ENCODE measurements at places on chromosomes 12 and 14.

GRCh38 chr12:65834146-65834935, 10.1 kb downstream of the HMGA2 start:
- DNase-seq: no peak

- no peak for DNase-seq
These were observed 659.7 kb upstream of the TMEM132C start for GRCh38 chr12:127607146-127607725.

- no peak for DNase-seq
These were observed 48.5 kb downstream of the VCPKMT start for GRCh38 chr14:50067723-50068495.

DNA sequence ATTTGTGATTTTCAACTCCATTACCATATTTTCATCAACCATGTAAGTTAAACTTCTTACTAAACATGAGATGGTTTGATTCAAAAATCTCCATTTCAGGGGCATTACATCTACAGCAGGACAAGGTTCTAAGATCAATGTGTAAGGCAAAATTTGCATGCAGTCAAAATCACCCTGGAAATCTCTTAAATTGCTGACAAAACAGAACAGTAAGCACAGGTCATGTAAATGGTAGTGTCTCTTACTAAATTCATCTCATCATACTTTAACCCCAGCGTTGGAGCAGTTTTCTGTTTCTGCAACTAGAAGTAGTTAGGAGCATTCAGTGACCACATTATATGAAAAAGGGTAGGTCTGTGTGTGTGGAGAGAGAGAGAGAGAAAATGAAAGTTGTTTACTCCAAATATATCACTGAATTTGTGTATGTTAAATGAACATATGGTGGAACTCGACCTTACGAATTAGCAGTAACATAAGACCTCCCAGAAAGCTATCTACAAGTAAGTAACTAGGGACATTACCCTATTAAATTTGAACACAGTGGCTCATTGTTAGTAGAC, 227.5 kb downstream of the SSPN start:
- DNase-seq: peak; percentile 65

DNA sequence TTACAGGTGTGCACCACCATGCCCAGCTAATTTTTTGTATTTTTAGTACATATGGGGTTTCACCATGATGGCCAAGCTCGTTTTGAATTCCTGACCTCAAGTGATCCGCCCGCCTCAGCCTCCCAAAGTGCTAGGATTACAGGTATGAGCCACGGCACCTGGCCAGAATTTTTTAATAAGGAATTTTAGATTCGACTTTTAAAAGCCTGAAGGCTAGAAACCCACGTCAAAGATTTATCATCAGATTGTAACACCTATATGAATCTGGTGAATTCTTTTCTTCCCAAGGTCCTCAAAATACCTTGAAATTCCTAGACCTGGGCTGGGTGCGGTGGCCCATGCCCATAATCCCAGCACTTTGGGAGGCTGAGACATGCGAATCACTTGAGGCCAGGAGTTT, 18.7 kb upstream of the MMP19 start:
- no peak for DNase-seq

GRCh38 chr14:45972416-45972815, 679.2 kb downstream of the RPL10L start:
- no peak for DNase-seq

- DNase-seq: peak; percentile 55
These were observed 38.7 kb upstream of the NCOR2 start for GRCh38 chr12:124605883-124606774.

GRCh38 chr14:92759300-92759678, 10.9 kb upstream of the LGMN start:
- peak; percentile 57 for DNase-seq

All from OCI-M1 (cell line).